ENCODE measurements at places on chromosomes 6 and 20.
A peak's percentile ranks its signal among the peaks of the same experiment; 100 is the strongest.

GRCh38 chr6:149476789-149477455 is 7.9 kb downstream of the ZC3H12D start:
- no peak for DNase-seq

GRCh38 chr6:142075516-142076101 is 57.1 kb upstream of the GJE1 start:
- DNase-seq: no peak

DNA sequence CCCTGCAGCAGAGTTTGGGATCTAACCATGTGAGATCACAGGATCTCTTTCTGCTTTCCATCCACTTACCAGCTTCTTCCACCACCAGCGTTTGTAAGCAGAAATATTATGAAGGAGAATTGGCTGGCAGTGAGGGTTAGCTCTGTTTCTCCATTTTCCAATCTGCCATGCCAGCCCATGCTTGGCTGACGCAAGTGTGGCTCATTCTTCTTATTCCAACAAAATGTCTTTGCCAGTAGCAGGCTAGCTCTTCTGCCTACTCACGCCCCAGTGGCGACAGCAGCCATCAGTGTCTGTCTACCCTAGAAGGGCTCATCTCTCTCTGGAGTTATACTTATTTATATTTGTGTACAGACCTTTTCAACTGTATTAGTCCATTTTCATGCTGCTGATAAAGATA is 286.2 kb downstream of the FARS2 start:
- DNase-seq: no peak

GRCh38 chr6:161108916-161109315 is 117.3 kb downstream of the MAP3K4 start:
- no peak for DNase-seq

- no peak for DNase-seq
These were observed 67.9 kb upstream of the BTN3A2 start for GRCh38 chr6:26296857-26297648.

- no peak for DNase-seq
These were observed 7.9 kb upstream of the FAM210B start for GRCh38 chr20:56350842-56351241.

DNA sequence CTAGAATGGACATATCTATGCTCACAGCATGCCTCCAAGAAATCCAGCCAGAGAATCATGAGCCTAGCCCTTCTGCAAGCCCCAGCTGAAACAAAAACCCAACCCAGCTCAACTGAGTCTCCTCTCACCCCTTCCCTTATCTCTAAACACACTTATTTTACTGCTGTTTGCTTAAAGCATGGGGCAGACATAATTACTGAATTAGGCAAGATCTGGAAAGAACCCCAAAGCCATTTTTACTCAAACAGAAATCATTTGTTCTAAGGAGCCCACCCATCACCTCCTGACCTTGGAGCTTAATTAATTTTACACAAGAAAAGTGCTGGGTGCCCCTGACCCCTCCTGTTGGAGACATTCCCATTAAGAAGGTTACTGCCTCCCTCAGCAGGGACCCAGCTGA is 291.6 kb downstream of the MAFB start:
- no peak for DNase-seq

DNA sequence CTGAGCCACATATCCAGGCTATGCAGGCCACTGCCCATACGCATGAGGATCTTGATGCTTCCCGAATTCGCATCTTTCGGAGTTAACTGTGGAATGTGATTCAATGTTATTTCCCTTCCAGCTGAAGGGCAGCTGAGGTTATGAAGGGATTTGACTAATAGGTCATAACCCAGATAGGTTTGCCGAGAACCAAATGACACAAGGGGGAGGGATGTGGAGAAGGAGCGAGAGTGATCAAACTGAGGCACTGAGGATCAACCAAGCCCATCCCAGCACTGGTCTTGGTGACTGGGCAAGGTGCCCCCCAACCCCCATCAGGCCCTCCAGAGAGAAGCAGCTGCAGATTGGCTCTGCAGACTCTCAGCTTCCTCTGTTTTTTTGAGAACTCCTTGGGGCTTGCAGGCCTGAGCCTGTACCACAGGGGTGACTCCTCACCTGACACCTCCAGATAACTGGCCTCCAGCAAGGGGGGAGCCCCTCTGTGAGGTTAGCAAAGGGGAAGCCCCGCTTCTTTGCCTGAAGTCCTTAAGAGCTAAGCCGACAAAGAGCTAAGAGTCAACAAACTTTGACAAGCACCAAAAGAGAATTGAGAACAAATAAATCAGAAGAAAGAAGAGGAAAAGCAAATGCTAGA is 185.9 kb downstream of the PDE7B start:
- no peak for DNase-seq

GRCh38 chr6:147906361-147906760 is 397.9 kb downstream of the SAMD5 start:
- DNase-seq: no peak

DNA sequence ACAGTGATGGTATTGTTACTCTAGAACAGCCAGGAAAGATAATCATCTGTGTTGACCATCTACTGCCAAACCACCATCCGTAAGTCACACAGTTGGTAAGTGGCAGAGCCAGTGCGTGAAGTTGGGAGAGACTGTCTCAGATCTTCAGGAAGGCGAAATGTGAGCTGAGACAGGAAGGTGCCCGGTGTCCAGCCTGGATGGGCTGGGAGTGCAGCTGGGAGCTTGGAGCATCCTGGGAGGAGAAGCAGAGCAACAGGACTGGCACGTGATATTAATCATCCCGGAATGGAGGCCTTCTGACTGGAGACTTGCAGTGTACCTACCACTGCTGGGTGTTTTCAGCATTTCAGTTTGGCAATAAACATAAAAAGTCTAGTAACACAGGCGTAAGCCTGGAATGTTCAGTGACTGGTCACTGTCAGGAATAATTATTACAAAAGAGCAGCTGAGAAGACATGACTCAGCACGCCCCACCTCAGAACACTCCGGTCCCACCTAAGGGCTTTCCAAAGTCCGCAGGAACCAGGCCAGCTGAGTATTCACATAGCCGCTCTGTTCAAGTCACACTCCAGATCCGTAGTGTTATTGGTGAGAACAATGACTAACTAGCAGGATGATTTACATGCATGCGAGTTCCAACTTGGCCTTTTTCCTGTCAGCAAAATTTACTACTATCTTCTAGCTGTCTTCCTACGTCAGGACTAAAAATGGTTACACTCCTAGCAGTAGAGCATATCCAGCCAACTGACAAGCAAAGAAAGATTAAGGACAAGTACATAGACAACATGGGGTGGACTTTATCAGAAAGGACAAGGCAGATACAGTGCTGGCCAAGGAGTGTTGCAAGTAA is 45.1 kb upstream of the PNRC1 start:
- peak; percentile 91 for DNase-seq

- peak; percentile 16 for DNase-seq
These were observed 67.8 kb upstream of the ANKEF1 start for GRCh38 chr20:9966966-9967365.

DNA sequence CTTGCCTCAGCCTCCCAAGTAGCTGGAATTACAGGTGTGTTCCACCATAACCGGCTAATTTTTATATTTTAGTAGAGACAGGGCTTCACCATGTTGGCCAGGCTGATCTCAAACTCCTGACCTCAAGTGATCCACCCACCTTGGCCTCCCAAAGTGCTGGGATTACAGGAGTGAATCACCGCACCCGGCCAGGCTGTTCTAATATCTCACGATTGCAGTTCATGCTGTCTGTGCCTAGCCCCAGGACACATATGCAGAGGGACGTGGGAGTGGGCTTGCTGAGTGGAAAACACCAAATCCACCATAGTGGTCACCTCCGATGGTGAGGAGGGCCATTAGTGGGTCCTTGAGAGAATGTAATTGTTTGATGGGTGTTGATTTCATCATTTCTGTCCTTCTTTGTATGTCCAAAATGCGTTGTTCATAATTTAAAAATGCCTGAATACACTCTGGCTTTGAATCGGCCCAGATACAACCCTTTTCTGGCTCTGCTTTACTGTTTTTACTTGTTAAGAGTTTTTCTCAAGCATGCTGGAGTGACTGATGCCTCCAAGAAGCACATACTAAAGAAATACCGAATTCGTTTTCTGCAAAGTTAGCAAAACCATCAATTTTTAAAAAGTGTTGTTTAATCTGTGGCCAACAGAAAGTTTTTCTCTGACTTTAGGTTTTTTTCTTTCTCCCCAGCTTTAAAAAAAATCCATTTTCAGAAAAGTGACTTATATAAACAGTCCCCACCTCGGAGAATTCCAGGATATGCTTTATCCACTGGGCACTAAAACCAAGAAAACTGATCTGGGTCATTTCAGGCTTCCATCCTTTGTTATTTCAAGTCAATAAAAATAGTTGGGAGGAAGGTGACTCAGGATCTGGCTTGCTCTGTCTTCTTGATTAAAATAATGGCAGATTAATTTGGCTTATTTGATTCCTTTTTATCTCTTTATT is 18.8 kb upstream of the RALGAPA2 start:
- no peak for DNase-seq

- no peak for DNase-seq
These were observed 66.3 kb downstream of the PPP1R3G start for GRCh38 chr6:5151360-5151954.

- DNase-seq: no peak
These were observed 6.5 kb downstream of the C20orf202 start for GRCh38 chr20:1209447-1210387.

DNA sequence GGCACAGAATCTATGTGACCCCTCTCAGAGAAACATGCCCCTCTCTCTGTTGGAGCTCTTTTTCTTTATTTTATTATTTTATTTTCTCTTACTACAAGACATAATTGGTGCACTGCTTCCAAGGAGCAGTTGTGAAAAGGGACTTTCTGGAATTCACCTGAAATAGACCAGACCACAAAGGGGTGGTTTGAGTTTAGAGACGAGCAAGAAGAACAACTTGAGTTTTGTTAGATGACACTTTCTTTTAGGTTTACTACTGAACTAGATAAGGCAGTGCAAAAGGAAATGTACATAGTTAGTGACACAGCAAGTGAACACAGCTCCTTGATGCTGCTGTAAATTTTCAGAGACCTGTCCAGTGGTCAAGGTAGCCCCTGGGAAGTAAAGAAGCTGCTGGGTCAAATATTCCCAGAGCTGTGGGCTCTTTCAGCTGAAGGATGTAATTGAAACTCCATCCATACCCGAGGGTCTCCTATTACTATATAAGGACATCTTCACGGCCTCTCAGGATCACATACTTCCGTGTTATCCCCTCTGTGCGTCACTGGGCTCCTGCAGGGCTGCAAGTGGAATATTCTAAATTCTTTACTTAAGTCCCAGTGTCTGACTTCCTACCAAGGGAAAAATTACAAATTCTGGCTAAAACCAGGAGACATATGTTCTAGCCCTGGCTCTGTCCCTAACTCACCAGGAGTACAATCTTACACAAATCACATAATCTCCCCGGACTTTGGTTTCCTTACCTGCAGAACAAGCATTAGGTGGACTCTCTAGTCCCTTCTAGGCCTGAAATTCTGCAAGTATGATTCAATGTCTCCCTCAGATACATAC is 69.1 kb upstream of the ADTRP start:
- DNase-seq: no peak

DNA sequence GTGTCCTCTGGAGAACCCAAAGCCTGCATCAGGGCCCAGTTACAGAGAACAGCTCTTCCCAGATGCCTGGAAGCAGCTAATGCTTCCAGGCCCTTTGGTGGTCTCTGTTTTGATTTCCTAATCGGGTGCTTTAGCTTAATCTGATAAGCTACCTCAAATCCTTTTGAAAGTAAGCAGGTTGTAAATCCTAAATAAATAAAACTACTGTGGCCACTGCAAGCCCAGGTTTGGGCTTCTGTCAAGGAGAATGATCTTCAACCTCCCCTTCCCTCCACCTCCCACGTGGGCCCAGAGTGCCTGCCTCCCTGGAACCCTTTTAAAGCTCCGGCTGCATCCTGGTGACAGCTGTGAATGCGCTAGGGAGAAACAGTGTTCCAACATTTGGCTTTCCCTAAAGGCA is 25.2 kb upstream of the FYN start:
- DNase-seq: no peak

DNA sequence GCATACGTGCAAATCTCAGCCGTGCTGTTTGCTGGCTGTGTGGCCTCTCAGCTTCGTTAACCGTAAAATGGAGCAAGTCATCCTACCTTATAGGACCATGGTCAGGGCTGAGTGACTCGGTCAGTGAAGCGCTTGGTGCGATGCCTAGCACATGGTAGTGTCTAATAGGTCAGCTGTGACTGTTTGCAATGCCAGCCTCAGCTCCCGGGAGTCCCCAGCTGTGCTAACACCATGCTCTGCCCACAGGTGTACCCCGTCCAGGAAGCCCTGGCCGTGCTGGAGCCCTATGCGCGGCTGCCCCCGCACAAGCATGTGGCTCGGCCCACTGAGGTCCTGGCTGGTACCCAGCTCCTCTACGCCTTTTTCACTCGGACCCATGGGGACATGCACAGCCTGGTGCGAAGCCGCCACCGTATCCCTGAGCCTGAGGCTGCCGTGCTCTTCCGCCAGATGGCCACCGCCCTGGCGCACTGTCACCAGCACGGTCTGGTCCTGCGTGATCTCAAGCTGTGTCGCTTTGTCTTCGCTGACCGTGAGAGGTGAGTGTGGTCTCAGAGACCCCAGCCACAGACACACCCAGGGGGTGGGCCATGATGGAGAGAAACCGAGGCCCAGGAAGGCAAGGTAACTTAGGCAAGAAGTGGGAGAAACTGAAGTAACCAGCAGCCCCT is 10.6 kb downstream of the TRIB3 start:
- no peak for DNase-seq

GRCh38 chr6:111176038-111176759 is 88.9 kb downstream of the SLC16A10 start:
- no peak for DNase-seq

DNA sequence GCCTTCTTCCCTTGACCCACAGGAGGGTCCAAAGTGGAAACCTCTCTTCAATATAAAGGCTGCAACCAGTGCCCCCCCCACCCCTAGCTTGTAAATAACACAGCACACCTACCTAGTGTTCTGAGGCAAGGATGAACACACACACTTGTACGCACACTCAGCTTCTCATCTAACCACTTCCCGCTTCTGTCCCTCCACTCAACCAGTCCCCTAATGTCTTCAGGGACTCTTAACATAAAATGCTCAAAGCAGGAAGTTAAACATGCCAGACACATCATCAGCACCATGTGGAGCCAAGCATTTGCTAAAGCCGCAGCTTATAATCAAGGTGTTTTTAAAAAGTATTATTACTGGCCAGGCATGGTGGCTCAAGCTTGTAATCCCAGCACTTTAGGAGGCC is 35.3 kb downstream of the FOXQ1 start:
- no peak for DNase-seq

DNA sequence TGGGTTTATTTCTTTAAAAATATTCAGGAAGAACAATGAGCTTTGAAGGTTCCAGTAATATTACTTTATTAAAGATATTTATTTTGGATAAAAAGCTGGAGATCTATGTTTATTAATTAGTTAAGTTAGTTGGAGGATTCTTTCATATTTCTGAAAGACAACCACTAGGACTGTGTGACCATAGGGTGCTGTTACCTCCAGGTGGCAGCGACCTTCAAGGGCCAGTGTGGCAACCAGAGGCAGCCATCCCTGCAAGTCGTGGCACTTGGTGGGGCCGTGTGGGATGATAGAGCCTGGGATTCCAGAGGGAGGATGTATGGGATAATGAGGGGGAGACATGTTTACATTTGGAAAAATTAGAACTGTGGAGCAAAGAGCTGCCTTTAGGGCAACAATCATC is 95.5 kb upstream of the SCP2D1 start:
- DNase-seq: no peak

Data from NCI-H460 (cell line).